ENCODE measurements at places on chromosomes 12 and 14.

- DNase-seq: no peak
These were observed 354.5 kb upstream of the FOXG1 start for GRCh38 chr14:28412077-28412476.

DNA sequence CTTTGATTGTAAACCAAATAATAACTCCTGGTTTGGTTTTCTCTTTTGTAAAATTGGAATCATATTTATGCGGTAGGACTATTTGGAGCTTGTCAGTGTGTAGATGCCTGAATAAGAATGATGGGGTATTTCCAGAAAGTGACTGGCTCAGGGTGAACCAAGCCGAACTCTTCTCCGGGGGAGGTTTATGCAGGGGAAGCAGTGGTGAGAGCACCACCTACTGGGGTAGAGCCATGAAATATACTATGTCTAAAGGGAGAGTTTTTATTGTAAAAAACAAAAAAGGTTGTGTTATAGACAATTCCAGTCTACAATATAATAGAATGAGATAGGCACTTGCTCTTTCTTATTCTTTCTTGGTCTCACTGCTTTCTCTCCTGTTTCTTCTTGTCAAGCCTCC lies 222.9 kb upstream of the SLC16A7 start:
- no peak for DNase-seq

DNA sequence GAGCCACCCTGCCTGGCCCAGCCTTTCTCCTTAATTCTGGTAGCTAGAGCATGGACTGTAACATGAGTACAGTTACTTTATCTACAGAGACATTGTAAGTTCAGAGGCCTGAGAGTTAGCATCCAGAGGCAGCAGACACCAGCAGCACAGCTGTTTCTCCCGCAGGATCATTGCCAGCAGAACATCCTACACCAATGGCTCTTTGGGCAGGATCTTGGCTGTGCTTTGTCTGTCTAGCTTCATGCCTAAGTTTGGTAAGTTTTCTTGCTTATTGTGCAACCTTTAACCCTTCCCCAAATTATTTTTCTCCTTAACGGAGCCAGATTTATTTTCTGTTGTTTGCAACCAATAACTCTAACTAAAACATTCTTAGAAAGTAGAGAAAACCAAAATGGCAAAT lies 21.6 kb downstream of the C12orf71 start:
- DNase-seq: no peak

- DNase-seq: no peak
These were observed 187.7 kb downstream of the GALC start for GRCh38 chr14:87805315-87805723.

- DNase-seq: no peak
These were observed 55.1 kb downstream of the MED13L start for GRCh38 chr12:116222358-116222757.

DNA sequence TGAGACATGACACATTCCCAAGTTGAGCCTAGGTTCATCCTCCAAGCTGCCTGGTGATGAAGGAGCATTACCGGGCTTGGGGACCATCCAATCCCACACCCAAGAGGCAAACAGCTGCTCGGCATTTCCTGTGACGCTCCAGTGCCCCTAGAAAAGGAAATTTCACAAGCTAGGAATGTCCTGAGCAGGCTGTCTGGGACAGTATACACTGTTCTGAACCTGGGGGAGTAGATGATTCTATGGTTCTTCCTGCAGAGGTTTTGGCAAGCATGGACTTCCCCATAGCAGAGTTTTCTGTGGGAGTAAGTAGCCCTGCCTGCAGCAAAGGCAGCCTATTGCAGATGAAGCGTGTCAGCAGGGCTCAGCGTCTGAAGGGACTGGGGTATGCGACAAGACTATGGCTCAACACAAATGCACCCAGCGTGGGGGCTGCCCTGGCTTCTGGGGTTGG lies 47.4 kb upstream of the SRSF5 start:
- DNase-seq: no peak

DNA sequence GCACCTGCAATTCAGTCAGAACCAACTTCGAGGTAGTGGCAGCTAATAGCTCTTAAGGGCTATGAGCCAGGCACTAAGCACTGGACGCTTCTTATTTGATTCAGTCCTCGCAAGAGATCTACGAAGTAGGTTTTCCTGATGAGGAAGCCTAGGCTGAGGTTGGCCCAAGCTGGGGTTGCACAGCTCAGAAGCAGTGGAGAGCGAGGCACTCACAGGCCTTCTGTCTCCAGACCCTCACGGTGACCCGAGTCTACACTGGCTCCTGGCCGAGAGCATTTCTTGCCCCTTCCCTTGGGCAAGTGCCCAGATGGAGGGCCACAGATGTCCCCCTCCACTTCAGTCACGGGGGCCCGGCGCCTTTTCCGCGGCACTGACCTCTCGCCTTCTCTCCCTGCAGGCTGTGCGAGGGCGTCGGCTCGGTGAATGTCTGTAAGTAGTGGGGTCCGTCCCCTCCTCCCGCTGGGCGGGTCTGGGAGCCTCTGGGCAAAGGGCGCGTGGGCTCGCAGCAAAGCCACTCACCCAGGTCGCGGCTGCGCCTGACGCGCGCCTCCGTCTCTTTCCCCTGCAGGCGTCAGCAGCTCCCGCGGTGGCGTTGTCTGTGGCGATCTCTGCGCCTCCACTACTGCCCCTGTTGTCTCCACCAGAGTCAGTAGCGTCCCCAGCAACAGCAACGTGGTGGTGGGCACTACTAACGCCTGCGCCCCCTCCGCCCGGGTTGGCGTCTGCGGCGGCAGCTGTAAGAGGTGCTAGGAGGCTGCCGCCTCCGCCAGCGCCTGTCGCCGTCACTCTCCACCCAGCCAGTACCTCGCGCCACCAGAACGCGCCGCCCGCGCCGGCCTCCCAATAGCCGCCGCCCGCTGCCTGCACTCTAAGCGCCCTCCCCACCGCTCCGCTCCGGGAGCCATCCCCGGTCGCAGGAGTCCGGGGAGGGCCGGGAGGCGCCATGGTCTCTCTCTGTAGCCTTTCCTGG lies 13.1 kb downstream of the KRT83 start:
- no peak for DNase-seq

DNA sequence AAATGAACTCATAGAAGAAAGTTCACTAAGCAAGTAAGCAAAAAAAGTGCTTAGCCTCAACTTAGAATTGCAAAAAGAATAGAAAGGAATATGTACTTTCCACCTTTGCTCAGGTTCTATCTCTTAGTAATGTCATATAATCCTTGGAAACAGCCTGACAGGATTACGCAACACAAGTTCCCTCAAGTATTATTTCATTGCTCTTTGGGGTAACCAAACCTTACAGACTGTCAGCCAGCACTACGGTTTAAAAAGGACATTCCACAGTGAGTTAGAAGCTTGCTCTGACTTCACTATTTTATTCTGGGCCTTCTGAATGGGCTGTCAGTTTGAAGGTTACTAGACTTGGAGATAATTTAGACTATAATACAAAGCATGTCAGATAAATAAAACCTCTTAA lies 264.0 kb downstream of the ATXN7L3B start:
- DNase-seq: no peak

DNA sequence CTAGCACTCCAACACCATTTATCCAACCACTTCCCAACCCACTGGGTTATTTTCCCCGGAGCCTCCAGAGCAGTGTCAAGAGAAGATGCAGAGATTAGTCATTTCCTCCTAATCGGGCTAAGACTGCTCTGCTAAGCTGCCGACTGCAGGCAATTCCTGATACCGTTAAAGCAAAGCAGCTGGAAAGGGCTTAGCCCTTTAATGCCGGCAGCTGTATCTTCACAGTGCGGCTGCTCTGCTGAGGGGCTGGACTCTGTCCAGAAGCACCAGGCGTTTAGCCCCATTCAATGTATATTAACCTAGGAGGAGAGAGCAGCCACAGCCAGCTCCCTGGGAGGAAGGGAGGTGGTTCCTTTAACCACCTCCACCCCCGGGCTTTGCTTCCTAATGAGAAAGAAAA lies 11.1 kb downstream of the AQP6 start:
- no peak for DNase-seq

GRCh38 chr14:58954052-58954451 lies 234.4 kb upstream of the DAAM1 start:
- DNase-seq: no peak

DNA sequence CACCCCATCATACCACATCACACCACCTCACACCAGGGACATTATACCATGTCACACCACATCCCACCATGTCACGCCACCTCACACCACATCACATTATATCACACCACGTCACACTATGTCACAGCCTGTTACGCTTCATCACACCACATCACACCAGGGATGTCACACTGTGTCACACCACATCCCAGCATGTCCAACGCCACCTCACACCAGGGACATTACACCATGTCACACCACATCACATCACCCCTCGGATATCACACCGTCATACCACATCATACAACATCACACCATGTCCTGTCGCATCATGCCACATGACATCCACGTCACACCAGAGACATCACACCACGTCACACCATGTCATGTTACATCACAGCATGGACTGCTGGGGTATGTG lies 235.5 kb downstream of the TMEM121 start:
- DNase-seq: no peak

DNA sequence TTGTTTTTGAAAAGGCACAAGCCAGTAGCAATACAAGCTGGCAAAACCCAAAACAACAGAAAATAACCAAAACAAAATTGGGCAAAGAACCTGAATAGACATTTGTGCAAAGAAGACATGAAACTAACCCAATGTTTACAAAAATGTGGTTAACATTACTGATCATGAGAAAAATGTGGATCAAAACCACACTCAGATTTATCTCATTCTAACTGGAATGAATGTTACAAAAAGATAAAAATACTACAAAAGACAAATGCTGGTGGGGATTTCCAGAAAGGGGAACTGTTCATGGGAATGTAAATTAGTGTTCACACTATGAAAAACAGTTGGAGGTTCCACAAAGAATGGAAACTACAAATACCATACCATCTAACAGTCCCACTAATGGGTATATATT lies 26.6 kb downstream of the ASCL4 start:
- DNase-seq: no peak

GRCh38 chr14:91058042-91058581 lies 2.3 kb downstream of the RPS6KA5 start:
- DNase-seq: no peak
